ENCODE measurements at places on chromosomes 1 and 21. TPM values are rescaled to one million over a fixed set of nuclear protein-coding genes. Genes with fewer than 3 reads are reported as not detected.

- DNase-seq, result no peak
These were observed 11.2 kb downstream of the TAF12 start for GRCh38 chr1:28631713-28632112.

- DNase-seq, result peak; percentile 67
These were observed 68.9 kb downstream of the TENT5C start for GRCh38 chr1:117674521-117675400.

The AXDND1 gene
- not detected for total RNA-seq

DNA sequence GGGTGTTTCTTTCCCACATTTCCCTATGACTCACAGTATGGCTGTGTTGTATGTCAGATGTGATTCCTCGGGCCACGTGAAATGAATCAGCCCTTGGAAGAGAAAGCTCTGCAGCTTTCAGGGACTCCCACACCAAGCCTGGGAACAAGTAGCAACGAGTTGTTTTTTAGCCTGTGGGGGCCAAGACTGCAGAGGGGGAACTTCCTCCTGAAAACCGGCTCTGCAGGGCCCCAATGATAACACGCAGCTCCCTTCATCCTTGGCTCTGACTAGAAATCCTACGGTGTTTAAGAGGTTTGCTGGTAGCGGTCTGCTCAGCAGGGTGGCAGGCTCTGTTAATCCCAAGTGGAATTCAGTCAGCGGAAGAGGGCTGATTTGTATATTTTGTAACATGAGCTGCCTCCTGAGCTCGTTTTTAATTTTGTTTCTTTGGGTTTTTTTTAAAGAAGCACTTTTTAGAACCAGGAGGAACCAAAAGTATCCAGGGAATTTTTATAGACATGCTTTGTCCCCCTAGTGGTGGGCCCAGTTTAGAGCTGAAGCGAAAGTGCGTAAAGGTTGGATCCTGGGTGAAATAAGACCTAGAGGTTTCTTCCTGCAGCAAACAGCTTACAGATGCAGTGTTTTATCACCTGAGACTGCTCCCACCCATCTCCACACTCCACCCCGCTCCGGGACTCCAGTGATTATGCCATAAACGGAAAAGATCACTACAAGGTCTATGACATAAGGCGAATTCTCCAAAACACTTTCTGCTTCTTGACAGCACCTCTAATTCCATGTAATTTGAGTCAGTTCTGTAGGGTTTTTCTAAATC is 48.8 kb downstream of the LAMC2 start:
- peak; percentile 96 for DNase-seq

- no peak for DNase-seq
These were observed 10.4 kb downstream of the HYI start for GRCh38 chr1:43443197-43443946.

- no peak for DNase-seq
These were observed 1.2 kb downstream of the SCMH1 start for GRCh38 chr1:41240781-41241353.

DNA sequence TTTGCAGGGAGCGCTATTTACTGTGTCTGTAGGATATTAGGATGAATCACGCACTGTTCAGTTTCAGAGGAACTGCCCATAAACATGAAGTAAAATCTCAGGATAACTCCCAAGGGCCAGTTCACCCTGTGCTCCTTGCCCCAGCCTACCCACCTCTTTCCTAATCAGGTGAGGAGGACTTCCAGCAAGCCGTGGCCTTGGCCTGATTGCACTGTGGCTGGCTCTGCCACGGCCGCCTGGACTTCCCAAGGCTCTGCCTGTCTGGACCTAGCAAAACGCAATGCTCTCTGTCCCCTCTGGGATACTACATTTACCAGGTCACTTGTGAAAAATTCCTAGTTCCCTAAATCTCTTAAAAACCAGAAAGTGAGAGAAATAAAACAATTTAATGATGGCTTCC is 7.4 kb upstream of the ASCL5 start:
- no peak for DNase-seq

DNA sequence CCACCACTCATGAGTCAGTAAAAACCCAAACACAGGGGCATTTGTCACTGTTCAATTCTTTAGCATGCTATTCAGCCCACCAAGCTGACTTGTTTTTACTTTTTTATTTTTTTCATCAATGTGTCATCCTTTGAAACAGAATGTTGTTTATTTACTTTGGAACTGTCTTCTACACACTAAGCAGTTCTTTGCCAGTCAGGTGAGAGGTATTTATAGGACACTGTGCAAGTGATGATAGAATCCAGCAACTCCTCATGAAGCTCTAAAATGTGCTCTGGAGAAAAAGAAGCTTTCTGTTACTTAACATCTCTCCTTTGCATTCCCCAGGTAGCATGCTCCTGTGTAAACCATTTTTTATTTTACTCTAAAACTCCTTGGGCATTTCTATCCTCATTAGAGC is 582.0 kb upstream of the TMPRSS15 start:
- DNase-seq, result no peak

The TTC39A gene
- total RNA-seq, result 0.82 TPM

The RAB25 gene
- not detected for total RNA-seq

- no peak for DNase-seq
These were observed 44.2 kb downstream of the ELK4 start for GRCh38 chr1:205587581-205587980.

GRCh38 chr1:44543064-44543744 is 131.1 kb downstream of the TMEM53 start:
- no peak for DNase-seq

The SLC19A2 gene
- 6.1 TPM for total RNA-seq

DNA sequence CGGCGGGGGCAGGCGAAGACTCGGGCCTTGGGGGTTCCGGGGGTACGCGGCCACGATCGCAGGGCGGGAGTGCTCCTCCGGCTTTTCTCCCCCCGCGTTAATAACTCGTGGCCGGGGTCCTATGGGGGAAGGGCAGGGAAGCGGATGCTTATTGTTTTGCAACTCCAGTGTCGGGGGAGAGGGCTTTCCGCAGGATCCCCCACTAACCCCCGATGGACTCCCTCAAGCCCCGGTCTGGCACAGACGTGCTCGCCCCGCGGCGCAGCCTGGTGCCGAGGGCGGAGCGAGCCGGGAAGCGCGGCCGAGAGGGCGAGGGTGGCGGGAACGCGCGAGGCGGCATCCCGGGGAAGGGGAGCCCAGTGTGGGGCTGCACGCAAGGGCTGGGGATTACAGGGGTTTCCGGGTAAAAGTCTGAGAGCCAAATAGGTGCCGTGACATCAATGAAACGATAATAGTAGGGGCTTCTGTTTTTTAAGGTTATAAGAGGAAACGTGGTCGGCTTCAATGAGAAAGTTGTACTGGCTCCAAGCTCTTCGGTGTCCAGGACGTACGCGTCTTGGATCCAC is 772 bp downstream of the UCK2 start:
- DNase-seq, result peak; percentile 68

- no peak for DNase-seq
These were observed 2.6 kb downstream of the EFHD2 start for GRCh38 chr1:15412175-15412800.

DNA sequence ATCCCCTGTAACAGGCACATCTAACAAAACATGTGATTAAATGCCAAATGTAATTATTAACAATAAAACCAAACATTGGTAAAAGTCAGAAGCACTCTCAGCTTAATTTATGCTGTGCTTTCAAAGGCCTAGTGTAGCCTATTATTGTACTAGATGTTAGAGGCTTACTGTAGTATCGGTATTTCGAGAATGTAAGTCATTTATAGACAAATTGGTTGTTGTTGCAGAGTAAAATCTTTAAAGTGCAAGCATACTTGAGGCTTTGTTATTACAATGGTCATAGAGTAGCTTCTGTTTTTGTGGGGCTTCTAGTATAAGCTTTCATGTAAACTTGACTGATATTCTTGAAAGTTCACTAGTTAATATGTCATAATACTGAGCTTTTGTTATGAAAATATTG is 965.8 kb downstream of the PLA2G4A start:
- DNase-seq, result no peak

DNA sequence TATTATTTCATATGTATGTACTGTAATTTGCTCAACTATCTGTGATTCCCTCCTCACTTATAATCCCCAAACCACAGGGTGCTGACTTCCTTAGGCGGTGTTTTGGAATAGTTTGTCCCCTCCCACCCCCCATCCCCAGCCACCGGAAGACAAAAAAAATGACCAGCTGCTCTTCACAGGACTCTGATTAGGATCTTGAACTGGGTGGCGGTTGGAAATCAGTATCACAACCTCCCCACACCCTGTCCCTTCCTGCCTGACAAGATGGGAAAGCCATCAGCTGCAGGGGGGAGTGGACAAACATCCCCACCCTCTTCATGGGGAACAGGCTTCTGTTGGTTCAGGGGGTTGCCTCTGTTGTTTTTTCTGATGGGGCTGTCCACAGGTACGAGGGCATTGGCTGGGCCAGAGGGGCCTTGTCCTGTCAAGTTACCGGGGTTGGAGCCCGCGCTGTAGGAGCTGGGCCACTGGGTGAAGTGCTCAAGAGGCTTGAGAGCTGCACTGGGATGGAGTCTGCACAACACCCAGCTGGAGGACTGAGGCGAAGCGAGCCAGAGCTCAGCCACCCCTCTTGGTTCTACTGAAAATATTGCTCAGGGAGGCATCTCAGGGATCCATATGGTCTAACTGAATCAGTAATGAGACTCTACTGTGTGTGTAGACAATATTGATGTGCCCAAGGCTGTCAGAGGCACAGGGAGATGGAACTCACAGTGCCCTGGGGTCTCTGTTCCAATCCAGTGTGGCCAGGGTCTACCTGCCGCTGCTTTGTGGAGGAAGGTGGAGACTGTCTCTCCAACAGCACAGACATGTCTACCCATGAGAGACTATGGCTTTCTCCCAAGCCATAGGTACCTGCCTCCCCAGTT is 28.2 kb downstream of the NAV1 start:
- no peak for DNase-seq

GRCh38 chr1:67191668-67192520 is 25.6 kb downstream of the IL23R start:
- no peak for DNase-seq

- no peak for DNase-seq
These were observed 172.9 kb upstream of the ESRRG start for GRCh38 chr1:216896146-216896545.

DNA sequence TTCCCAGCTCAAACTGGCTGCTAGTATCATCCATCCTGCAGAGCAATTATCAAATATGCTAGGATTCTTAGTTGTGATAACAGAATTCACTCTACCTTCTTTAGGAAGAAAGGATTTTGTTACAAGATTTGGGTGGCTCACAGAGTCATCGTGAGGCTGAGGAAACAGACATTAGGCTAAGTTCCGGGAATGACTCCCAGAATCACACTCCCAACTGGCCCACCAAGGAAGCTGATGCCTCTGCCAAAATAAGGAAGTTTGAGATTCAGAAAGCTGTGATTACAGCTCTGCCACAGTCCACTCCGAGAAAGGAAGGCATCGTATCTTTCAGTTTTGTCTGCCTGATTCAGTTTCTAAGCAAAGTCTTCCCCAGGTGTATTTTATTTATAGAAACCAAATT is 50.6 kb upstream of the LYPLAL1 start:
- peak; percentile 44 for DNase-seq

DNA sequence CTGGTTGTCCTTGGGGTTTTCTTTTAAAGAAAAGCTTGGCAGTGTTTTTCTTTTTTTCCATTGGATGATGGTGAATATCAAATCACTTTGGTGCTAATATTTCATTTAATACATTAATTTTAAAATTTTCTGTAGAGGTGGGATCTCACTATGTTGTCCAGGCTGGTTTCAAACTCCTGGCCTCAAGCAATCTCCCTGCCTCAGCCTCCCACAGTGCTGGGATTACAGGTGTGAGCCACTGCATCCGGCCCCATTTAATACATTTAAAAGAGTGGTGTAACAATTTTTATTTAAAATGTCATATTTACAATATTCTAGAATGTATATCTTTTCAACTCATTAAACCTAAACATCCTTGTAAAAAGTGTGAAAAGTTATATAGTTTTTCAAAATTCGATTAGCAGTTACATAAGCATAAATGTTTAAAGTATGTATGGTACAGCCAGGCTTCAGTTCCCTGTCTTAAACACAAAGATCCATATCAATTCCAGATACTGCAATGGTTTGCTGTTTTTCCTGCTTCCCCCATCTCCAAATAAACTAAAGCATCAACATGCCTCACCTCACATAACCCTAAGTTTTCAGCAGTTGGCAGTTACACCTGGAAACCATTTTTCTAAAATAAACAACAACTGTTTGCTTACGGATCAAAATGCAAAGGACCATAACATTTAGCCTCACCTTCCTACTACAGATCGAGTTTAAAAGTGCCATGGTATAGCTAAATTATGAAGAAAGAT is 8.9 kb upstream of the LGALS8 start:
- DNase-seq, result no peak

The ARHGAP30 gene
- total RNA-seq, result not detected

The MAEL gene
- total RNA-seq, result not detected

The B3GALT5 gene
- total RNA-seq, result 0.02 TPM

The GNAT2 gene
- total RNA-seq, result not detected

- DNase-seq, result no peak
These were observed 117.2 kb downstream of the HHAT start for GRCh38 chr1:210445931-210446330.

The WDR64 gene
- not detected for total RNA-seq

DNA sequence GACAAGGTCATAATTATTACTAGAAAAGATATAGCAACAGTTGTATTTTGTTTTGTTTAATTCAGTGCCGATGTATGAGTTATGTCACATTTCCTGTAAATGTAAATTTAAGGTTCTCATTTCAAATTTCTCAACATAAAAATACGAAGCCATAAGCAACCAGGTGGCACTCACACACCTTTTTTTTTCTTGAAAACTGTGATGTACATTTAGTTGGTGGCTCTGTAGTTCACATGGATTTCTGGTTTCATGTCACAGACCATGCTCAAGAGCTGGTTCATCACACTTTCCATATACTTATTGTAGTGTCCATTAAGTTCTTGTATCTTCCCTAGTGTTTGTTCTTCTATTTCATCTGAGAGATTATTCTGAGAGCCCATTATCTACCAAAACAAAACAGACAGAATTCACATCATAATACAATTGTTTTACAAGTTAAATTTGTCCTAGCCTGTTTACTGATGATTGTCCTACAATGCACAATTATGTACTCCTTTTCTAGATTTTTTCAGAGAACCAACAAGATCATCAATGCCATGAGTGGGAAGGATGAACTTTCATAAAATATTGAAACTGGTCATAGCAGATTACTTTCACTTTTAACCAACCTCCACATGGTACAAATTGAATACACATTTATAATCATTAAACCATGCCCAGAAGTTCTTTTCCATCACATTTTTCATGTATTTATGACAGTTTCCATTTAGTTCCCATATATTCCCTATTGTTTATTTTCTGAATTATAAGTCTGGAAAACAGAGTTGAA is 17.1 kb downstream of the ATP6V1G3 start:
- no peak for DNase-seq

DNA sequence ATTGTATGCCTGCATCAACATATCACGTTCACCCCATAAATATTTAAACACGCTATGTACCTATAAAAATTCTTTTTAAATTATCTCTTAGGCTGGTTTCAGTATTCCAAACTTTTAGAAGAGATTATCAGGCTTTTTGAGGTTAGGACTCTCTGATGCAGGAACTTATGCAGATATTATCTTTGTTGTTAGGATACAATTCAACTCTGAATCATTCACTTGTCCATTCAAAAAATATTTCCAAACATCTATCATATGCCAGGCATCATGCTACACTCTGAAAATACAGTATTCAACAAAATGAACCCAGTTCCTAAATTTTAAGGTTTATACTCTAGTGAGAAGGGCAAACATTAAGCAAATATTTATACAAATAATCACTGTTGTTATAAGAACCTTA is 40.5 kb downstream of the ASH1L start:
- DNase-seq, result no peak
